ENCODE measurements at places on chromosomes 7 and 10.

DNA sequence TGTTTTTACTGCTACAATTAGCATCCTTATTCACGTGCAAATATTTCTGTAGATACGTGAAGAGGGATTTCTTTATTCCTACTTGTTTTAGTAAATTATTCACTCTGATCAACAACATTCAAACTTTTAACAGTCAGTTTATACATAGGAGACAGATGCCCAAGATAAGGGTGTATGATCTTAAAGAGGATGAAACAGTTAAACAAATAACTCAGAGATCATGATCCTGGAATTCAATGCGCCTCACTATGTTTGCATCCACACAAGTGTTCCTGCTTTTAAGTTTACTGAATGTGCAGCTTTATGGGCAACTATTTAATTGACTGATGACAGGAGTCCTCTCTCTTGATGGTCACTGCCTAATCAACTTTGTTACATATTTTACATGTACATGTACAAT is 394.8 kb downstream of the PARD3 start:
- no peak for DNase-seq

GRCh38 chr10:52652431-52653262 is 119.9 kb downstream of the MBL2 start:
- no peak for DNase-seq

DNA sequence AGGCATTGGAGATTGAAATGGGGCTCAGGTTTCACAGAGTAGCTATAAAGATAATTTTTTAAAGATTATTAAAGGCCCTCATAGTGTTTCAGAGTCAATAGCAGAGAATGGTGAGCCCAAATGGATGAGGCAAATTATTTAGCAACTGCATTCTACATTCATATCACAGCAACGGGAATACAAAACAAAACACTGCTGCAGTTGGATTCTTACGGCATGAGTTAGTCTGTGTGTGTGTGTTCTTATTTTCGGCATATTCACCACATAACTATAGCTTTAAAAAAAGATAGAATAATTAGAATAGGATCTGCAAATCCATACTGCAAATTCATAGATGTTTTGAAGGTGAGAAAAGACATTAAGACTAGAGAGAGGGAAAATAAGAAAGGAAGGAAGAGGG is 66.0 kb downstream of the SUGCT start:
- no peak for DNase-seq

GRCh38 chr7:2530071-2530987 is 10.8 kb downstream of the LFNG start:
- no peak for DNase-seq

DNA sequence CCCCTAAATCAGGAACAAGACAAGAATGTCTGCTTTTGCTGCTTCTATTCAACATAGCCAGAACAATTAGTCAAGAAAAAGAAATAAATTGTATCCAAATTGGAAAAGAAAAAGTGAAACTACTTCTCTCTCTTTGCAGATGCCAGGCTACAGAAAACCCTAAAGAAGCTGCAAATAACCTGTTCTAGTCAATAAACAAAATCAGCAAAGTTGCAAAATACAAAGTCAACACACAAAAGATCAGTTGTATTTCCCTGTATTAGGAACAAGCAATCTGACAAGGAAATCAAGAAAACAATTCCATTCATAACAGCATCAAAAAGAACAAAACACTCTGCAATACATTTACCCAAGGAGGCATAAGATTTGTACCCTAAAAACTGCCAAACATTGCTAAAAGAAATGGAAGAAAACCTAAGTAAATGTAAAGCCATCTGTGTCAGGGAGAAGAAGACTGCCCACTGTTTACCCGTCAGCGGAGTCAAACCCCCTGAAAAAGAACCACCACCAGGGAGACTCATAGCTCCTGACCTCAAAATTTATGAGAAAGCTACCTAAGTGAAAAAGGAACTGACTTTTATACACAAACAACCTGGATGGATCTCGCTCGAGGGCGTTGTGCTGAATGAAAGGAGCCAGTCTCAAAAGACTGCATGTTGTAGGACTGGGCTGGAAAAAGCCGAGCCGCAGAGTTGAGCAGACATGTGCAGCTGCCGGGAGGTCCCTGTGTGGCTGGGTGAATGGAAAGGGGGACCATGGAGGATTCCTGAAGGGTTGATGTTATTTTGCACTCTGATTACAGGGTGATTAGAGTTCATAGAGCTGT is 263.1 kb downstream of the MAD1L1 start:
- DNase-seq, result no peak

- no peak for DNase-seq
Observed at GRCh38 chr7:113730309-113730955, 188.4 kb downstream of the PPP1R3A start.

- no peak for DNase-seq
Observed at GRCh38 chr7:110612680-110613079, 478.2 kb upstream of the LRRN3 start.

DNA sequence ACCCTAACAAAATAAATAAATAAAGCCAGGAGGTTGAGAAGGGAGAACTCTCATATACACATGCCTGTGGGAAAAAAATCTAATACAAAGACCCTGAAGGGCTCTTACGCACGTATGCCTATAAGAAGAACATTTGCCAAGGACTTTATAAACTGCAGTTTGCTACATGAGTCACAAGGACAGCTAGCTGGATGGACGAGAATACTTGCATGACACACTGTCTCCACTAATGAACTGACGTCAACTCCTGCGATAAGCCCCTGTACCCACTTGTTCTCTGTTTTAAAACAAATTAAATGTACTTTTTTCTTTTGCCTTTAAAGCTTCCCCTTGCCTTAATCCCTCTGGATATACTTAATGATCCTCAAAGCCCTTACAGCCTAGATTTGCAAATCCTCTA is 374.6 kb upstream of the GHITM start:
- DNase-seq, result no peak

DNA sequence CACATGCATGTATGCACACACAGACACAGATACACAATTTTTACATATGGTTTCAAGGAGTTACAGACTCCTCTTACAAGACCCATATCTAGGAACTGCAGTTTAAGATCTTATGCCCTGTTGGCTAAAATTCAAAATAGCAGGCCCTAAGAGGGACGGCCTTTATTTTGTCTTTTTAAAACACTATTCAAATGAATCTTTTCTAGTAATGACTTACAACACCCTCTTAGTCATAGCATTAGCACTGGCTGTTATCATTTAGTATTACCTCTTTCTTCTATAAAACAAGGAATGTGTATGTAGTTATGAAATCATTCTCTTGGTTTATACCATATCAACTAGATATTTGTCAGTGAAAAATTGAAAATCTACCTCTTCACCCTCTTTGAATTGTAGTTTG is 15.3 kb downstream of the PAPSS2 start:
- DNase-seq, result no peak

DNA sequence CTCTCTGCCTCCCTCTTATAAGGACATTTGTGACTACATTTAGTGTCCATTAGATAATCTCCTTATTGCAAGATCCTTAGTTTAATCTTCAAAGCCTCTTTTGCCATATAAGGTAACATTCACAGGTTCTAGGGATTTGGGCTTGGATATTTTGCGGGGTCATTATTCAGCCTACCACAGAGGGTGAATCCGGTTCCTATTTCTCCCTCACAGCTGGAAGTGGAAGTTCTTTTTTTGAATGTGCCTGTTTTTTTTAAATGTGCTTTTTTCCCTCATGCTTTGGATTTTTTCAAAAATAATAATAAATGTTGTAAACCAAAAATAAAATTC is 17.1 kb upstream of the FAM221A start:
- DNase-seq, result no peak

DNA sequence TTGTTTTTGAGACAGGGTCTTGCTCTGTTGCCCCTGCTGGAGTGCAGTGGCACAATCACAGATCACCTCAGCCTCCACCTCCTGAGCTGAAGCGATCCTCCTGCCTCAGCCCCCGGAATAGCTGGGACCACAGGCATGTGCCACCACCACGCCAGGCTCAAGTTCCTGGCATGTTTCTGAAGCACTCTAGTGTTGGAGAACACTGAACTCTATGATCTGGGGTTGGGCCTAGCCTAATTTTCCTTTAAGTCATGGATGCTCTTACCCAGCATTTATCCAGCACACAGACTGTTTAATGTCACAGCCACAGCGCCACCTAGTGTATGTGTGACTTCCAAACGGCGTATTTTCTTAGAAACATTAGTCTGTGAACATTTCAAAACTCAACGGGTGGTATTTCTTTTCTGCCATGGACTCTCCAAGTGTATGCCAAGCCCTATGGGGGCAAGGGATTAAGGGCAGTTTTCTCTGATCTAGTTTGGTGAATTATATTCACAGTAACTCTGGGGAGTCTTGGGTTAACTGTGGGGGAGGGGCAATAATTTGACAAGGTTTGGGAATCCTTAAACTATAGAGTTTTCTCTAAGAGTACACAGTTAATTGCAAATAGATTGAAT is 91.8 kb downstream of the CREM start:
- peak; percentile 76 for DNase-seq

DNA sequence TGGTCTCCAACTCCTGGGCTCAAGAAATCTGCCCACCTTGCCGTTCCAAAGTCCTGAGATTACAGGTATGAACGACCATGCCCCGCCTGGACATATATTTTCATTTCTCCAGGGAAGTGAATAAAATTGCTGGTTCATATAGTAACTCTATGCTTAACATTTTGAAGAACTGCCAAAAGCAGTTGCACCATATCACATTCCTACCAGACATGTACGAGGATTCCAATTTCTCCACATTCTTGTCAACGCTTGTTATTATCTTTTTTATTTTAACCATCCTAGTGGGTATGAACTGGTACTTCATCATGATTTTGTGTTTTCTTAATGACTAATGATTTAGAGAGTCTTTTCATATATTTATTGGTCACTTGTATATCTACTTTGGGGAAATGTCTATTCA is 21.9 kb upstream of the CPN1 start:
- DNase-seq, result no peak

GRCh38 chr10:121531076-121531829 is 67.0 kb downstream of the FGFR2 start:
- DNase-seq, result no peak

GRCh38 chr7:106486331-106486730 is 174.6 kb downstream of the CCDC71L start:
- no peak for DNase-seq

- DNase-seq, result no peak
Observed at GRCh38 chr10:2908851-2909630, 158.3 kb upstream of the PFKP start.
